Activated naive CD4-positive, alpha-beta T cell treated with anti-CD3 and anti-CD28 coated beads for 36 hours (primary cell): ENCODE measurements at places on chromosomes 3 and 15. TPM values are rescaled to one million over a fixed set of nuclear protein-coding genes. Genes with fewer than 3 reads are reported as not detected.

- no peaks in the 10 kb centered on the region for H3K4me1 ChIP-seq
- DNase-seq, result peak; percentile 33
- H3K36me3 ChIP-seq, result no peaks in the 10 kb centered on the region
- no peak overlapping the region for H3K27ac ChIP-seq
These were observed 115.4 kb downstream of the NEK10 start for GRCh38 chr3:27253831-27254230.

GRCh38 chr15:99365242-99365641 is 114.0 kb downstream of the LRRC28 start:
- H3K36me3 ChIP-seq, result peaks cover 30% of the 10 kb centered on the region
- no peaks in the 10 kb centered on the region for H3K27me3 ChIP-seq
- no peak overlapping the region for H3K4me3 ChIP-seq
- H3K4me1 ChIP-seq, result peaks cover 7% of the 10 kb centered on the region

- no peaks in the 10 kb centered on the region for H3K4me1 ChIP-seq
- H3K36me3 ChIP-seq, result no peaks in the 10 kb centered on the region
- H3K27ac ChIP-seq, result no peak overlapping the region
- H3K4me3 ChIP-seq, result no peak overlapping the region
These were observed 602.2 kb upstream of the ALCAM start for GRCh38 chr3:104764496-104764895.

DNA sequence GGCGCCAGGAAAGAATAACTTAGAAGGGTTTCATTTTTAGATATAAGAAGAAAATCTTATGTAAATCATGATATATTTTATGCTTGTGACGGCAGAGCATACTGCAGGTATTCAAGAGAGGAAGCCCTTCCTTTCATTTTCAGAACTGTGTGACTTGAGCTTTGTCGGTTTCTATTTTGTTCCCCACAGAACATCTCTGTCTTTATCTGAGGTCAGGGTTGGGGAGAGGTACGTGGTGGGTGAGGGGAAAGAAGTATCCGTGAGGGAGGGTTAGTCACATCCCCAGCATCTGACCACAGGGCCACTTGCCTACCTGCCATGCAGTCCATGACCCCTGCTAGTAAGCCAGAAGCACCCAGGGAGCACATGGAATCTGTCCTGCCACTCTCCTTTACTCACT is 126.5 kb downstream of the DGKG start:
- no peaks in the 10 kb centered on the region for H3K36me3 ChIP-seq
- H3K4me1 ChIP-seq, result peaks cover 13% of the 10 kb centered on the region

DNA sequence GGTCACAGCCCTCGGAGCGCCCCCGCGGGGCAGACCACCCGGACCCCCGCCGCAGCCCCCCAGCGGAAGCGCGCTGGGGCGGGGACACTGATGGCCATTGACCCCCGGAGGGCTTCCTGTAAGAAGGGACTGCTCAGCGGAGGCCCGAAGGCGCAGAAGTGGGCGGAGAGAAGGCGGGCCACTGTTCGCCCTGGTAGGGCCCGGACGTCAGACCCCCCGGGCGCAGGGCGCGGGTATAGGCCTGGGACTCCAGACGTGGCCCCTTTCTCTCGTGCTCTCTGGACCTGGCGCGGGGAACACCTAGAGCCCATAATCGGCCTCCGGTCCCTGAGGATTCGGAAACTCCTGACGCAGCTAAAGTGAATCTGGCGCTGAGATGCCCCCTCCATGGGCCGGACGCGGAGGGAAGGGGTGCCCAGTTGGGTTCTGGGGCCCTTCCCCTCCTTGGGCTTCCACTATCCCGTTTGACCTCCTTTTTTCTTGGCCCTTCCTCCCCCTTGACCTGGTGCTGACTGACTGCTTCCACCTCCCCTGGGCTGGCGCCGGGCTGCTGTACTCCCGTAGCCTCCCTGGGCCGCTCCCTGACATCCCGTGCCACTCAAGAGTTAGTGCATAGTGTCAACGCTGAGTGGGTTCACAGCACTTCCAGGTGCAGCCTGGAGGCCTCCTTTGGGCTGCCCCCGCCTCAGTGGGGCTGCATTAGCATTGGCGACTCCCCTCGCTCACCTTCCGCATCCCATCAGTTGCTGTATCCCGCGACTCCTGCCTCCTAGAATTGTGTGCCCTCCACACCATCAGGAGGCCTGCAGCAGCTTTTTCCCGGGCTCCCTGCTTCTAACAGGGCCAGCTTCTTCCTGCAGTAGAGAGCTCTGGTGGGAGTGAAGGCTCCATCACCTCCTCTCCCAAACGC is 694 bp downstream of the ABTB1 start:
- no peaks in the 10 kb centered on the region for H3K27me3 ChIP-seq
- no peaks in the 10 kb centered on the region for H3K36me3 ChIP-seq
- H3K4me1 ChIP-seq, result peaks cover 22% of the 10 kb centered on the region

GRCh38 chr15:23446215-23447106 is 582 bp downstream of the GOLGA6L2 start:
- DNase-seq, result no peak
- no peaks in the 10 kb centered on the region for H3K4me1 ChIP-seq
- H3K27me3 ChIP-seq, result peaks cover 15% of the 10 kb centered on the region
- H3K27ac ChIP-seq, result no peak overlapping the region
- H3K4me3 ChIP-seq, result no peak overlapping the region

- H3K27ac ChIP-seq, result no peak overlapping the region
- no peak for DNase-seq
- no peaks in the 10 kb centered on the region for H3K4me1 ChIP-seq
- H3K4me3 ChIP-seq, result no peak overlapping the region
These were observed 202.5 kb upstream of the UBE3A start for GRCh38 chr15:25641361-25641760.

GRCh38 chr3:17938313-17938712 is 195.9 kb upstream of the TBC1D5 start:
- no peak for DNase-seq
- no peak overlapping the region for H3K4me3 ChIP-seq
- no peaks in the 10 kb centered on the region for H3K4me1 ChIP-seq
- peaks cover 8% of the 10 kb centered on the region for H3K27me3 ChIP-seq
- H3K36me3 ChIP-seq, result no peaks in the 10 kb centered on the region

DNA sequence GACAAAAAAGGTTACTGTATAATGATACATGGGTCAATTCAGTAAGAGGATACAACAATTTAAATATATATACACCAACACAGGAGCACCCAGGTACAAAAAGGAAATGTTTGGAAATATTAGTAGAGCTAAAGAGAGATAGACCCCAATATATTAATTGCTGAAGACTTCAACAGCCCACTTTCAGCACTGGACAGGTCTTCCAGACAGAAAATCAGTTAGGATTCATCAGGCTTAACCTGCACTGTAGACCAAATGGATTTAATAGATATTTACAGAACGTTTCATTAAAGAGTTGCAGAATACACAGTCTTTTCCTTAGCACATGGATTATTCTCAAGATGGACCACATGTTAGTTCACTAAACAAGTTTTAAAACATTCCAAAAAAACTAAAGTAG is 845.9 kb upstream of the GBE1 start:
- no peaks in the 10 kb centered on the region for H3K36me3 ChIP-seq
- DNase-seq, result no peak
- H3K4me3 ChIP-seq, result no peak overlapping the region
- no peaks in the 10 kb centered on the region for H3K27me3 ChIP-seq
- no peak overlapping the region for H3K27ac ChIP-seq
- H3K4me1 ChIP-seq, result no peaks in the 10 kb centered on the region

DNA sequence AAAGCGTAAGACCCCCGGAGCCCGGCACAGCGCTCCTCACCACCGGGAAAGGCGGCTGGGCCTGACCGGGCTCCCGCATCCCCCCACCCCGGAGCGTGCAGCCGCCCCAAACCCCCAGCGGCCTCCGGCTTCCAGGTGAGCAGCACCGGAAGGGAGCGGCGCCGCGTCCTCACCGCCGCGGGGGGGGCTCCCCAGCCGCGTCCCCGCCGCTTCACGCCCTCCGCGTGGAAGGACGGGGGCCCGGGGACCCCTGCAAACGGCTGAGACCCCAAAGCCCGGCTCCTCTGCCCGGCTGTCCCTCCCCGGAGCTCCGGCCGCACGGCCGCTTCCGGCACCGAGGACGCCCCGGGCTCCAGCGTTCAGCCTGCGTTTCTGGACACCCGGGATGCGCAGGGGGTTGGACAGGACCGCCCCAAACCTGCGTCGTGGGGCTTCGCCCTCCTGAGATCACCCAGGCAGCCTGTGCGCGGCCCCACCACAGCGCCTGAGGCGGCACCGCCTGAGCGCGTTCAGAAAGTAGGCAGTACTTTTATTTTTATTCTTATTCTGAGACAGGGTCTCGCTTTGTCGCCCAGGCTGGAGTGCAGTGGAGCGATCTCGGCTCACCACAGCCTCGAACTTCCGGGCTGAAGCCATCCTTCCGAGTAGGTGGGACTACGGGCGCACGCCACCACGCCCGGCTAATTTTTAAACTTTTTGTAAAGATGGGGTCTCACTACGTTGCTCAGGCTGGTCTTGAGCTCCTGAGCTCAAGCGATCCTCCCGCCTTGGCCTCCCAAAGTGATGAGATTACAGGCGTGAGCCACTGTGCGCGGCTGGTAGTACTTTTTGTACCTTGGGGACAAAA is 51.6 kb upstream of the BLM start:
- H3K36me3 ChIP-seq, result no peaks in the 10 kb centered on the region
- peak overlapping the region; percentile 72 for H3K4me3 ChIP-seq
- DNase-seq, result peak; percentile 58
- peak overlapping the region; percentile 31 for H3K27ac ChIP-seq
- H3K4me1 ChIP-seq, result peaks cover 42% of the 10 kb centered on the region

DNA sequence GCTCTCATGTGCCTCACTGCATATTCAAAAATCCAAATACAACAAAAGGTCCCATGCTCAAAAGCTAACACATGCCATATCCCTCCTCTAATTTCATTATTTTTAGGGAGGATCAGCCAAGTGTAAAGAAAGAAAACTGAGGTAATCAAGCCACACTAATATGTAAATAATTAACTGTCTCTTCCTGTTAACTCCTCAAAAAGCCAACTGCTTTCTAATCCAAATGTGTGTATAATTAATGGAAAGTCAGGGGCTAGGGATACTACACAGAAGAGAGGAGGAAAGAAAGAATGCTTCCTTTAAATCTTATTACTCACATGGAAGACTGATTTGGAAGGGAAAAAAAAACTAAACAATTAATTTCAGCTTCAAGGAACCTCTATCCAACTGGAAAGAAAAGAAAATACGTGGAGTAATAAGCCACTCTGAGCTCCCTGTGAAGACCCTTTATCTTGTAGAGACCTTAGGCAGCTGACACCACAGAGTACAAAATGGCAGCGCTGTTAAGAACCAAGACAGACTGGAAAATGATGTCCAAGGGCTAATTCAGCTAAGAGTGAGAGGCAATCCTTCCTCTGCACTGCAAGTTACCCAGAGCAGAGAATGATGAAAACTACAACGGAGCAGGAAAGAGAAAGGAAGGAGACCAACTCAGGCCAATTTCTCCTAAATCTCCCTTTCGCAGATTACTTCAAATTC is 56.8 kb downstream of the ZNF148 start:
- H3K27me3 ChIP-seq, result no peaks in the 10 kb centered on the region
- peaks cover 27% of the 10 kb centered on the region for H3K4me1 ChIP-seq
- H3K4me3 ChIP-seq, result no peak overlapping the region
- peaks cover 14% of the 10 kb centered on the region for H3K36me3 ChIP-seq
- DNase-seq, result no peak

GRCh38 chr3:20015525-20015924 is 3.5 kb upstream of the PP2D1 start:
- H3K36me3 ChIP-seq, result no peaks in the 10 kb centered on the region
- no peaks in the 10 kb centered on the region for H3K27me3 ChIP-seq
- no peak overlapping the region for H3K27ac ChIP-seq
- DNase-seq, result no peak

DNA sequence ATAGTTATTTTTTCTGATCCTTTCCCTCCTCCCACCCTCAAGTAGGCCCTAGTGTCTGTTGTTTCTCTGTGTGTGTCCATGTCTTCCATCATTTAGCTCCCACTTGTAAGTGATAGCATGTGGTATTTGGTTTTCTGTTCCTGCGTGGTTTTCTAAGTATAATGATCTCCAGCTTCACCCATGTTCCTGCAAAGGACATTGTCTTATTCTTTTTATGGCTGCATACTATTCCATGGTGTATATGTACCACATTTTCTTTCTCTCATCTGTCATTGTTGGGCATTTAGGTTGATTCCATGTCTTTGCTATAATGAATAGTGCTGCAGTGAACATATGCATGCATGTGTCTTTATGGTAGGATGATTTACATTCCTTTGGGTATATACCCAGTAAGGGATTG is 145.7 kb upstream of the NR2E3 start:
- peaks cover 21% of the 10 kb centered on the region for H3K27me3 ChIP-seq
- H3K36me3 ChIP-seq, result no peaks in the 10 kb centered on the region
- no peak for DNase-seq
- H3K4me1 ChIP-seq, result no peaks in the 10 kb centered on the region
- no peak overlapping the region for H3K4me3 ChIP-seq
- no peak overlapping the region for H3K27ac ChIP-seq

DNA sequence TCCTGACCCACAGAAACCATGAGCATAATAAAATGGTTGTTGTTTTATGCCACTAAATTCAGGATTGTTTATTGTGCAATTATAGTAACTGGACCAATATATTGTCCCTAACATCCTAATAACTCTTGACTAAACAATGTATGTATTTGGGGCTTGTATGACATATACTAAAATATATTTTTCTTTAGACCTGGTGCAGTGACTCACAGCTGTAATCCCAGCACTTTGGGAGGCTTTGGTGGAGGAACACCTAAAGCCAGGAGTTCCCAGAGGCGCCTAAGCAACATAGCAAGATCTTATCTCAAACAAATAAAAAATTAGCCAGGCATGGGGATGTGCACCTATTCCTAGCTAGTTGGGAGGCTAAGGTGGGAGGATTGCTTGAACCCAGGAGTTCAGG is 180.4 kb downstream of the SUCNR1 start:
- no peaks in the 10 kb centered on the region for H3K36me3 ChIP-seq
- H3K4me1 ChIP-seq, result no peaks in the 10 kb centered on the region
- H3K27me3 ChIP-seq, result no peaks in the 10 kb centered on the region
- no peak for DNase-seq
- no peak overlapping the region for H3K27ac ChIP-seq
- no peak overlapping the region for H3K4me3 ChIP-seq

GRCh38 chr15:83164771-83165404 is 42.7 kb downstream of the HDGFL3 start:
- no peak overlapping the region for H3K4me3 ChIP-seq
- H3K36me3 ChIP-seq, result peaks cover 8% of the 10 kb centered on the region
- DNase-seq, result peak; percentile 14
- H3K27me3 ChIP-seq, result peaks cover 27% of the 10 kb centered on the region
- H3K27ac ChIP-seq, result peak overlapping the region; percentile 19
- peaks cover 14% of the 10 kb centered on the region for H3K4me1 ChIP-seq

DNA sequence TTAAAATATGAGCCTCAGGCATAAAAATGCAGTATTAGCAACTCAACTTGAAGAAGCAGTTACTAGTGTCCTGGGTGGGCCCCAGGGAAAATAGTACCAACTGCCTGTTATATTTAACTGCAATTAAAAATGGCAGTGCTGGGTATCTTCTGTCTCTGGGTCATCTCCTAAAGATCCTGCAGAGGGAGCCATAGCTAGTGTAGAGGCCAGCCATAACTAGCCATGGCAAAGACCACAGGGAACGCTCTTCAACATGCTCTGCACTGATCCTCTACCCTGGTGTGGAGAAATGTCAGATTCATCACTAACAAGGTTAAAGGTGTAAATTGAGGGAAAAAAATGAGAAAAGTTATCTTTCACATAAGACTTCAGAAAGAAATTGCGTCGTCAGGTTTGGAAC is 181.3 kb downstream of the SNRPN start:
- H3K4me1 ChIP-seq, result no peaks in the 10 kb centered on the region
- no peak overlapping the region for H3K27ac ChIP-seq
- H3K36me3 ChIP-seq, result peaks cover 3% of the 10 kb centered on the region
- H3K4me3 ChIP-seq, result no peak overlapping the region

RHOA gene
- total RNA-seq, result 491 TPM

ERICH6 gene
- not detected for total RNA-seq

CEMIP gene
- total RNA-seq, result not detected

GABRR3 gene
- not detected for total RNA-seq

GAP43 gene
- 0.17 TPM for total RNA-seq

SEMA7A gene
- total RNA-seq, result 46.9 TPM

MFGE8 gene
- 31.6 TPM for total RNA-seq

NEDD4 gene
- 32.2 TPM for total RNA-seq

SERPINI2 gene
- total RNA-seq, result not detected

GCSAM gene
- 14.5 TPM for total RNA-seq
